ENCODE measurements at places on chromosomes 7 and 10. TPM values are rescaled to one million over a fixed set of nuclear protein-coding genes. Genes with fewer than 3 reads are reported as not detected.

Gene ABCA13
- not detected for total RNA-seq

Gene PDE6C
- total RNA-seq, result not detected

Gene FAM25C
- total RNA-seq, result not detected

Gene STOX1
- total RNA-seq, result 0.11 TPM

Gene FAM107B
- total RNA-seq, result 3.7 TPM

Gene OPN4
- total RNA-seq, result not detected

Gene CDC14C
- not detected for total RNA-seq

Gene CALHM3
- total RNA-seq, result not detected

Gene NEUROG3
- not detected for total RNA-seq

Gene ZNRF2
- total RNA-seq, result 31.7 TPM

Gene CCT6A
- 86.2 TPM for total RNA-seq

Gene SCIN
- total RNA-seq, result not detected

Gene NSUN6
- total RNA-seq, result 5.4 TPM

Gene SLC16A12
- total RNA-seq, result not detected

Gene PLXDC2
- 94.1 TPM for total RNA-seq

Gene GIMAP4
- total RNA-seq, result 29.5 TPM

Gene C7orf57
- not detected for total RNA-seq

Gene KCNIP2
- total RNA-seq, result 1.1 TPM

Gene NSUN5
- 9.8 TPM for total RNA-seq

Gene NEUROD6
- total RNA-seq, result not detected

Gene CCDC146
- total RNA-seq, result 9.2 TPM

Gene LIPF
- total RNA-seq, result 7.1 TPM

Gene ZC3HAV1
- total RNA-seq, result 25.0 TPM

Gene CPN1
- total RNA-seq, result not detected

Gene EVX1
- total RNA-seq, result not detected

Gene MRPS17
- 0.43 TPM for total RNA-seq

Gene CALHM1
- not detected for total RNA-seq

Gene SYT15B
- 68.3 TPM for total RNA-seq

Gene CHN2
- total RNA-seq, result 8.7 TPM

Gene FBXL13
- total RNA-seq, result 0.75 TPM

Gene SEMA3D
- 4.5 TPM for total RNA-seq

Gene UBE3C
- total RNA-seq, result 31.7 TPM

Gene CLCN1
- total RNA-seq, result not detected

Gene TMEM139
- 11.5 TPM for total RNA-seq

Gene RTKN2
- total RNA-seq, result not detected

Gene SEMA3E
- 4.3 TPM for total RNA-seq

Gene SPDYE1
- total RNA-seq, result not detected

Gene CALY
- not detected for total RNA-seq

Gene VENTX
- total RNA-seq, result 1.5 TPM

Gene PTF1A
- not detected for total RNA-seq

Gene TMEM176A
- 31.5 TPM for total RNA-seq

Gene DUSP5
- 26.9 TPM for total RNA-seq

Gene ZMIZ2
- total RNA-seq, result 75.5 TPM

Gene CALML5
- total RNA-seq, result not detected

Gene CAMK2B
- 3.2 TPM for total RNA-seq

Gene ADAP1
- 44.5 TPM for total RNA-seq

Gene LRRC17
- total RNA-seq, result 10.5 TPM

Gene LLCFC1
- not detected for total RNA-seq

Gene CCDC172
- total RNA-seq, result not detected

Gene PAX2
- not detected for total RNA-seq

Gene CELF2
- 26.6 TPM for total RNA-seq

Gene SLC16A9
- 2.9 TPM for total RNA-seq

Gene XRCC2
- 0.11 TPM for total RNA-seq

Gene CUX1
- total RNA-seq, result 101 TPM

Measured in ascending aorta (tissue), 2 donors.